AG20443 (cell line): ENCODE measurements at places on chromosomes 7 and 10.

DNA sequence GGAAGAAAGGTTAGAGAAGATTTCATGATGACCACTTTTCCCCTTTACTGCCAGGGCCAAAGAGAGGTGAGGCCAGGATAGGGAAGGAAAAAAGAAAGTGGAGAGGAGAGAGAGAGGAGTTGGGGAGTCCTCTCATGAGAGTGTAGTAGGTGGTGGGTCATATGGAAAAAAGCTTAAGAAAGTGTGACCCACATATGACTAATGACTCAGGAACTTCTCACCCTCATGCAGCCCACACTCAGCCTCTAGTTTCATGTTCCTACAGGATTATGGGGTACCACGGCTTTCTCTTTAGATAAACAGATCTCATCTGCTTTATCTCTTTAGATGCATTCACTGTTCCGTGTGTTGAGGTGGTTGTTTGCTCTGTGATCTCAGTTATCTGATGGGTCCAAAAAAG lies 462.5 kb upstream of the IGFBP3 start:
- DNase-seq, result no peak

DNA sequence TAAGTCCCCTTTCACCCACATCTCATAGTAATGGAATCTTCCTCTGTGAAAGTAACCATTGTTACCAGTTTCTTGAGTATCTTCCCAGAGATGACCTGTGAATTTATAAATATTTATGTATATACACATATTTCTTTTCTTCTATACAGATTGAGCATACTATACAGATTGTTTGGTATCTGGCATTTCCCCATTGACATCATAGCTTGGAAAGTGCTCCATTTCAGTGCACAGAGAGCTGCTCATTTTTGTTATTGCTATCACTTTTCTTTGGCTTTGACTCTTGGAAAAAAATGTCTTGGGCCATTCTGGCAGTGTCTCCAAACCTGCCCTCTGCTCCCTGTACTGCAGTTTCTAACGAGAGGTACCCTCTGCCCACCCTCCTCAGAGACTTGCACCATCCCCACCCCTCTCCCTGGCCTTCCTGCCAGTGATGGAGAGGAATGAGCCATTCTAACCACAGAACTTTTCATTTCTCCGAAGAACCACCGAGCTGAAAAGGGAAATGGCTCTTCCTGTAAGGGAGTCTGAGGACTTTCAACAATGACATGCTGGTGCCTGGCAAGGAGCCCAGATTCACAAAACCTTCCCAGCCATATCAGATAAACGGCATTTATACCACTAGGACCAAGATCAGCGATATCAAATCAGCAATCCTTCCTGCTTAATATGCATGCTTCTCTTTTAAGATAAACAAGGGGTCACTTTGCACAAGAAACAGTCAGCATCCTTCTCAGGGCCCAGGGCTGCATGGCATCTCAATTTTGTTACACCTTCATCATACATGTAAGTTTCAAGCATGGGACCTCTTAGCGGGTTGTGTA lies 19.7 kb upstream of the CCSER2 start:
- DNase-seq, result peak; percentile 16

DNA sequence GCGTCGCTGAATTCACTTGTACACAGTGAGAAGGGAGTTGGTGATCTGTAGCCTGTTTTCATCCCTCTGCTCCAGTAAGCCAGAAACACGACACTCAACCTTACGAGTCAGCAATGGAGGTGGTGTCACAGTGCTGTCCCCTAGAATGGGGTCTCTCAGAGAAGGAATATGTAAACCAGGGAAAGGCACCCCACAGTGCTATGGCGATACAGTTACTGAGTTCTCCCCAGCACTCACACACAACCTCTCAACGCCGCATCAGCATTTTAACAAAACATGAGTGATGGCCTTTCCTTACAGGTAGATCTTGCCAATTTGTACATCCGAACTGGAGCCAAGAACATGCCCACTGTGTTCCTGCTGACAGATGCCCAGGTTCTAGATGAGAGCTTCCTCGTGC lies 196.3 kb downstream of the CDCA7L start:
- DNase-seq, result no peak

DNA sequence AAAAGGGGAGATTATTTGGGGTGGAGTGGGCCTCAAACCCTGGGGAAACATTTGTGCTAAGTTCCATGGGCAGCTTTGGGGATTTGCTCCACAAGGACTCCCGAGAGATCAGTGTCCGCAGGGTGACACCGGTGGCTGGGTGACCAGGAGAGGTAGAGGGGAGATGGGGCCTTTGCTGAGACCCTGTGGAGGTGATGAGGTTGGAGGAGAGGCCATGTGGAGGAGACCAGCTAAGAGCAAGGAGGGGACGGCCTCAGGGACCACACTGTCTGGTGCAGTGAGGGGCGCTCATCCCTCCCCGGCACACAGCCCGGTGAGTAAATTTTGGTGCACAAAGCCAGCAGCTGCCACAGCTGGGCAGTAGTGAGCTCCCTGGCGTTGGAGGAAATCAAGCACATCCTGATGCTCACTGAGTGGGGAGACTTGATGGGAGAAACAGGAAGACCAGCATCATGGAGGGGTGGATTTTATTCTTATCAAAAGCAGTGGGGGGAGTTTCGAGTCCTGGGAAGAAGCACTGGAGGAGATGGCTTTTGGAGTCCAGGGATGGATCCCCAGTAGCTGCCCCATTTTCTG lies 20.2 kb upstream of the ELFN1 start:
- DNase-seq, result no peak

DNA sequence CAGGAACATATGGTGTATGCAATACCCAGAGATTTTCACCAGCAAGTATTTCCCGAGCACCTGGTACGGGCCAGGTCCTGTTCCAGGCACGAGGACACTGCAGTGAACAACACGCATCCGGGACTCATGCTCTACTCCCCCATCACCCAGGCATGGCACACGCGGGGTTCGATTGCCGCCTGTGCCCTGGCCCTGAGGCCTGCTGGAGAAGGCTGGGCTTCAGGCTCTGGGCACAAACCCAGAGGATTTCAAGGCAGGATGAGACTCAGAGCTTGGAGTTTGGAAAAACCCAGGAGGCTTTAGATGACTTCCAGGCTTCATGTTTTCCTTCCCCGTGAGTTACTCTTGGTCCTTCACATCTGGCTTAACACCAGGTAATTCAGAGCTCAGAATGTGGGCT lies 143.5 kb downstream of the NEURL1 start:
- peak; percentile 50 for DNase-seq

DNA sequence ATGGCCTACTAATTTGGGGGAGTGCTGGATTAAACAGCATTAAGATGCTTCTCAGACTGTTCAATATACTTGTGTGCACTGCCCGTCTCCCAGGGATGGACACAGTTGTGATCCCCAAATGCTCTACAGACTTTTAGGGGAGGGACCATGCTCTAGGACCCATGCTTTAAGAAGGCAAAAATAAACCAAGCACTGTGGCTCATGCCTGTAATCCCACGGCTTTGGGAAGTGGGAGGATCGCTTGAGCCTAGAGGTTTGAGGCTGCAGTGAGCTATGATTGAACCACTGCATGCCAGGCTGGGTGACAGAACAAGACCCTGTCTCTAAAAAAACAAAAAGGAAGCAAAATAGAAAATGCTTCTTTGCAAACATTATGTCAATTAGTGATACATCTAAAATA lies 102.6 kb downstream of the VOPP1 start:
- no peak for DNase-seq

DNA sequence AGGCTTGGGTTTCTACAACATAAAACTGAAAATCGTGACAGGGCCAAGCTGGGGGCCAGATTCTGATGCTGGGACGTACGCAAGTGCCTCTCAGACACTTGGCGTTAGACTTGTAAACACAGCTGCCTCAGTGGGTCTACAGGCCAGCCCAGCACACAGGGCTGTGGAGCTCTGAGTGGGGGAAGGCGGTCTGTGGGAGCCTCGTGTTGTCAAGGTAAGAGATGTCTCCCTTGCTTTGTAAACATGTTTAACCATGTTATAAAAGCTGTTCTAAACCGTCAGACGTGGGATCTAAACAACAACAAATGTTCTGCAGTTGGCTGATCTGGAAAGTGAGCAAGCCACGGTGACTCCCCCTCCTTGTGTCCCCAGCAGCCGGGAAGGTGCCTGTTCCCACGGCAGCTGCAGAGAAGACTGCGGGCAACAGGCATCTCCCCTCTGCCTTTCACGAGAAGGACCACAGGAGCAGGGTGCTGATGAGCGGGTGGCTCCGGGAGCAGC lies 67.8 kb downstream of the ZRANB1 start:
- DNase-seq, result no peak

DNA sequence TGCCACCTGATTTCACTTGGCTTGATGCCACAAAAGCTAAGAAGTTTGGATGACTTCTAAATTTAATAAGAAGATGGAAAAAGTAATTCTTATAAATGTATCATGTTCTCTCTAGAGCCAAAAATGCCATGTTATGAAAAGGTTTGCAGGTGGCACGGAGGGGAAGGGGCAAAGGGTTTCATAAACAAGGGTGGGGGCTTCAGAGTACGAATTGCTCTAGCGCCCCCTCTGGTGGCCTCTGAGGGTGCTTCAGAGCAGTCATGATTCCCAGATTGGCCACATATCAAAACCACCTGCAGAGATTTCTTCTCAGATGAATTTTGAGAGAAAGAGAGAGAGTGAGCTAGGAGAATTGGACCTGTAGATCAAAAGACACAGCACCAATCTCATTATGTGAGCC lies 208.6 kb upstream of the YAE1 start:
- no peak for DNase-seq

- peak; percentile 47 for DNase-seq
Observed at GRCh38 chr10:3783316-3783681, 1.7 kb downstream of the KLF6 start.

DNA sequence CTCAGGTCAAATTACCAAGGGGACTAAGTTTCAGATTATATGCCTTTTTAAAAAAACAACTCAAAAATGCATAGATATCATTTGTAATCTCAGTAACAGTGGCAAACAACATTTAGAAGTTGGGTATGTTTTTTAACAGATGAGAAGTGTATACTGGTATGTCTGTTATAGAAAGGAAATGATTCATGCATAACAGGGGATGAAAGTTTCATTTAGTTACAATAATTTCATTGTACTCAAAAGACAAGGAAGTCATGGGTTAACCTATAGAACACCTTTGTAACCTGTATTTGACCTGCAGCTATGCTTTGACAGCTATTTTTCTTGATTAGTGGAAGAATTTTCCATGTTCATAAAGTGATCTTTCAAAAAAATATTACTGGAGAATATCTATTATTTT lies 35.4 kb upstream of the FAM133B start:
- no peak for DNase-seq

- DNase-seq, result no peak
Observed at GRCh38 chr7:135803143-135803542, 54.5 kb upstream of the FAM180A start.

- DNase-seq, result no peak
Observed at GRCh38 chr7:142422621-142423020, 164.8 kb upstream of the PRSS58 start.

GRCh38 chr7:114711241-114711640 lies 210.7 kb upstream of the MDFIC start:
- no peak for DNase-seq

DNA sequence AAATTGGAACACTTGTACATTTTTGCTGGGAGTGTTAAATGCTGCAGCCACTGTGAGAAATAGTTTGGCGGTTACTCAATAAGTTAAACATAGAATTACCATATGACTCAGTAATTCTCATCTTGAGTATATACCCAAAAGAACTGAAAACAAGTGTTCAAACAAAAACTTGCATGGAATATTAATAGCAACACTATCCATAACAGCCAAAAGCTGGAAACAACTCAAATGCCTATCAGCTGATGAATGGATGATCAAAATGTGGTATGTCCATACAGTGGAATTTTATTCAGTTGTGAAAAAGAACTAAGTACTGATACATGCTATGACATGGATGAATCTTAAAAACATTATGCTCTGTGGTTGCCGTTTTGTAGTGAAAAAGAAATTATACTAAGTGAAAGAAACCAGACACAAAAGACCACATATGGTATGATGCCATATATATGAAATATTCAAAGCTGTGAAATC lies 63.0 kb upstream of the SP4 start:
- no peak for DNase-seq

DNA sequence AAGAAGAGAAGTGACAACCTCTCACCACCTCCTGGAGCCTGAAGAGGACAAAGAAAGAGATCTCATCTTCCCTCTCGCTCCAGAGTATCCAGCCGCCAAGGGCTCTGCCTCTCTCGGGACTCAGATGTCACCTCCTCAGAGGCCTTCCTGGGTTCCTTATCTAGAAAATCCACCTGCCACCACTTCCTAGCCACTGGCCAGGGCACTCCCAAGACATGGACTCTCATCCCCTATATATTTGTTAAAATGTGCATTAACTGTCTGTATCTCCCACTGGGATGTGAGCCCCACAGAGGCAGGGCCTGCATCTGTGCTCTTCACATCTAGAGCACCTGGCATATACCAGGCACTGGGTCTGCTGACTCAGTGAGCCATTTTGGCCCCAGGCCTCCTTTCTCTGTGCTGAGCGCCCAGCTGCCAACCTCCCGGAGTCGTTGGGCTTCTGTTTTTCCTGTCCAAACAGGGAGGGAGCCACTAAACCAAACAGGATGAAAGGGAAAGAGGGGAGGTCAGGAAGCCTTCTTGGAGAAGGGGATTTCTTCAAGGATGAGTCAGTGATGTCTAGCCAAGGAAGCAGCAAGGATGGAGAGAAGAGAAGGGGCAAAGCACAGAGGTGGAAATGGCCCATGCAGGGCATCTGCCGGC lies 58.9 kb downstream of the KCNMA1 start:
- DNase-seq, result no peak

DNA sequence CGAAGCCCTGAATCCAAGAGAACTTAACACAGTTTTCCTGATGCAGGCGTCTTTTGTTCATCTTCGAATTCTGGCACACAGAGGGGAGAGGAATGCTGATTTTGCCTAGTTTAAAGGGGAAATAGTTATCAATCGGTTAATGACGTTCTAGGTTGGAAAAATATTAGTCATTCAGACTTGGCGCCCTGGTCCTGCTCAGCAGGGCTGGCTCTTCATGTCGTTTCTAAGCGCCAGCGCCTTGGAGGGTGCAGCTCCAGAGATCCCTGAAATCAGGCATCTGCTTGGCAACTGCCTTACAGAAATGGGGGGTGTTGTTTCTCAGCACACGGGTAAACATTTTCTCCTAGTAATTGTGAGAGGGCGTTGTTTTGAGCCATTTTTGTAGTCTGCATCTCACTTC lies 1.3 kb upstream of the PRTFDC1 start:
- DNase-seq, result peak; percentile 55

GRCh38 chr7:143003393-143004051 lies 23.4 kb downstream of the OR9A2 start:
- peak; percentile 67 for DNase-seq

DNA sequence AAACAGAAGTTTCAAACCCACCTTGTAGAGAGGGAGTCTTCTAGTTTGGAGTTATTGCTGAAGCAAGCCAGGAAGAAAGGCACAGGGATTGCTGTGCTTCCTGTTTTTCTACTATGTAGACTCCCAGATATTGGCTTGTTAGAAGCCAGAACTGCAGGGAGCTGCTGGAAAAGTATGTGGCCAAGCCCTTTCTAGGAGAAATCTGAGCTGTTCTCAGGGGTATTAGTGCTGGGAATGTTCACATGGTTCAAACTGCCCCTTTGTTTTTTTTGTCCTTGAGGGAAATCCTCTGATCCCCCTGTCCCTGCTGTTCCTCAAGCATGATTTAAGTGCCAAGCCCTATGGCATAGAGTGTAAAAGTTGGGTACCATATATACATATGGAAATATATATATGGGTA lies 184.0 kb downstream of the CCDC7 start:
- DNase-seq, result no peak
